Left forelimb (tissue), 1 donor: ENCODE measurements at places on chromosomes 11 and 22.

DNA sequence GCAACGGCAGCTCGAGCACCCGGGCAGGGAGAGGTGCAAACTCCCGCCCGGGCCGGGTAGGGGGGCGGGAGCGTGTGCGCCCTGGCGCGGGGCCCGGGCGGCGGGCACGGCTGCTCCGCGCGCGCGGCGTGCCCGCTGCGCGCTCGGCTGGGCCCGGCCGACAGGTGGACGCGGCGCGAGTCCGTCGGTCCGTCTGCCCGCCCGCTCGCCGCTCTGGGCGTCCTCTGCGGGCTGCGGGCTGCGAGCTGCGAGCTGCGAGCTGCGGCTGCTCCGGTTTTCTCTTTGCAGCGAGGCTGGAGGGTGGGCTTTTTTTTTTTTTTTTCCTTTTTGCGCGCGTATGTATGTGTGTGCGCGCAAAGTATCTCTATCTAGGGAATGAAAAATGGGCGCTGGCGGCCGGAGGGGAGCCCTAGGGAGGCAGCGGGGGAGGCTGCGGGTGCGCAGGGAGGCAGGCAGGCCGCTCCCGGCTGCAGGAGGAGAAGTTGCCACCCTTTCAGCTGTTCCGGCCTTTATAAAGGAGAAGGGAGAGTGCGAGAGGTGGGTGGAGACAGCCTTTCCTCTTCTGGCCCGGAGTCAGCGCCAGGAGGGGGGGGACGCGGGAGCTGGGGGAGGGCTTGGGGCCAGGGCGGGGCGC lies at the start of gene PDGFB:
PDGFB (minus strand) TSS at position 487 of the 634 bp plus-strand sequence. CDS start 1,019 bp downstream, outside the sequence.
- no peak for DNase-seq

DNA sequence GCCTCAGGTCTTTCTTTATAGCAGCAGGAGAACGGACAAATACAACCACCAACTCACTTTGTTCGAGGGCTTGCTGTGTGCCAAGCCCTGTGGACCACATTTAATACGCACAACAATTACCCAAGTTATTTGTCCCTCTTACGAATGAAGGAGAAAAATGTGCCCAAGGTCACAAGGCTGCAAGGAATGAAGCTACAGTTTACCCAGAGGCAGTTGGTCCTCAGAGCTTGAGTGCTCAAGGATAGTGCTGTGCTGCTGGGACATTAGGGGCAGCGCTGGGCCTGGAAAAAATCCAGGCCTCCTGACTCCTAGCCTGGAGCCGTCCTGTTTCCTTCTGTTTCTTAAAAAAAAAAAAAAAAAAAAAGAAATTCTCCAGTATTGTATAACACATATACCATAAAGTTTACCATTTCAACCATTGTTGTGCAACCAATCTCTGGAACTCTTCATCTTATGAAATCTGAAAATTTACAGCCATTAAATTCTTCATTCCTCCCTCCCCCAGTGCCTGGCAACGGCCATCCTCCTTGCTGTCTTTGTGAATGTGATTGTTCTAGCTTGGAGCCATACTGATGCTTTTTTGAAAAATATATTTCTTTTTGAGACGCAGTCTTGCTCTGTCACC lies 1.0 kb upstream of the C11orf86 start:
- DNase-seq: no peak

- no peak for DNase-seq
Observed at GRCh38 chr22:47695176-47695575, 932.7 kb downstream of the TBC1D22A start.

- DNase-seq: no peak
Observed at GRCh38 chr11:98512938-98513337, 507.8 kb upstream of the CNTN5 start.

DNA sequence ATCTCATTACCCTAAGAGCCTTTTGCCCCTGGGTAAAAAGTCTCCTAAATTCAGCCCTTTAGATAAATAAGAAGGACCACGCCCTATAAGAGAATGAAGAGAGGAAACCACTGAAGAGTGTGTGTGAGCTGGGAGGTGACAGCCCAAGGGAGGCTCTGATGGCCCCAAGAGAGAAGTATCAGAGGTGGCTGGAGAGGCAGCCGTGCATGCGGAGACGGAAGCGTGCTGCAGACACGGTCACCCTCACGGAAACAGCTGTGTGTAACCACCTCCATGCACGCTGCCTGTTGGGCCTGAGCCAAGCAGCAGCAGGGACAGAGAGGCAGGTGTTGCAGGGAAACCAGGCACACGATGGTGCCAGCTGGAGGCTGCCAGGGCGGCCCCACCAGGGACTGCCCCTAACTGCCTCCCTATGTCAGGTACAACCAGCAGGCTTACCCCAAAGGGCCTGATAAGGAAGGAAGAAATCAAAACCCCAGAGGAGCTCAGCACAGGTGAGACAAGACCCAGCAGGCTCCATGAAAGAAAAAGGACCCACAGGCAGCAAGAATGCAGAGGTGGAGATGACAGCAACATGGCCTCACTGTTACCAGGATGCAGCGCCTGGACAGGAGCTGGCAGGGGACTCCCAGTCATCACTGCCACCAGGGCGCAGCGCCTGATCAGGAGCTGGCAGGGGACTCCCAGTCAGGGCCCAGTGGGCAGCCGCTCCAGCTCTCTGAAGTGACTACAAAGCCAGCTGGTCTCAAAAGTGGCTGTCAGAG lies 7.8 kb downstream of the LARGE2 start:
- no peak for DNase-seq

DNA sequence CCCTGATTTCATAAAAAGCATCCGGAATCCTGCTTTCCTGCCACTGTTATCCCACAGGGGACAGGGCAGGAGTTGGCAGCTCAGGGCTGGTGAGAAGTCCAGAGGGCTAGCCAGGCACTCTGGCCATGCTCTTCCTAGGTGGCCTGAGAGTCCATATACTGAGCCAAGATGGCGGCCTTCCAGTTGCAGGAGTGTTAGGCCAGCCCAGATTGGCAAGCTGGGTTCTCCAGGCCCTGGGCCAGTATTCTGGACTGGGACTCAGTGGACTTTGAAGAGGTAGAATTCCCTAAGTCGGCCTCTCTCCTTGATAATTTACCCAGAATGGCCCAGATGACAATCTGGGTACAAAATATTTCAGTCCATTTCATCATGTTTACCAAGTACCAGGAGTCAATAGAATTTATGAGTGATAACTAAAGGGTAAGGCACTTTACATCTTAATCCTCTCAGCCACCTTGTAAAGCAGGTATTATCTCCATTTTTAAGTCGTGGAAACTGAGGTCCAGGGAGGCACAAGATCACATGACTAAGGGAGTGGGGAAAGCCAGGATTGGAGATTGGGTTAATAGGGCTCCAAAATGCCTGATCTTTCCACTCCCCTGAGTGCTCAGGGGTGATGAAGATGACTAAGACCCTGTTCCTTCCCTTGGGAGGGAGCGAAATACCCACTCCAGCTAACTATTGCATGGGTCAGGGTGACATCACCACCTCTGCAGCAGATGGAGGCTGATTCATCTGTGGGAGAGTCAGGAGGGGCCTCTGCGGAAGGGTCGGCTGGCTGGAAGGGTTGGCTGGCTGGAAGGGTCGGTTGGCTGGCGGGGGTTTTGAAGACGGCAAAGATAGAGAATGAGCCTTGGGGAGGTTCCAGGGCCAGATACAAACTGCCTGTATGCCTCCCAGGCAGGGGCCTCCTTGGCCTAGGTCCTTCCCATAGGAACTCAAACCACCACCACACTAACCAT lies 1.2 kb upstream of the MICALL1 start:
- DNase-seq: no peak

- no peak for DNase-seq
Observed at GRCh38 chr11:74462631-74463030, 4.7 kb downstream of the KCNE3 start.

DNA sequence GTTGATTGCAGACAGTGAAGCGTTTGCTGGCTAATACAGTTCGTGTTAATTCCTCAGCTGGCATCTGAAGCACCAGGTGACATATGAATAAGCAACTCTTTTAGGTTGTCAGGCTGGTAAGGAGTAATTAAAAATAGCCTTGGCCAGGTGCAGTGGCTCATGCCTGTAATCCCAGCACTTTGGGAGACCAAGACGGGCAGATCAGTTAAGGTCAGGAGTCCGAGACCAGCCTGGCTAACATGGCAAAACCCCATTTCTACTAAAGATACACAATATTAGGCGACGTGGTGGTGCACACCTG lies 74.9 kb downstream of the CECR2 start:
- DNase-seq: no peak

GRCh38 chr22:26554956-26555355 lies 35.0 kb downstream of the TPST2 start:
- no peak for DNase-seq

DNA sequence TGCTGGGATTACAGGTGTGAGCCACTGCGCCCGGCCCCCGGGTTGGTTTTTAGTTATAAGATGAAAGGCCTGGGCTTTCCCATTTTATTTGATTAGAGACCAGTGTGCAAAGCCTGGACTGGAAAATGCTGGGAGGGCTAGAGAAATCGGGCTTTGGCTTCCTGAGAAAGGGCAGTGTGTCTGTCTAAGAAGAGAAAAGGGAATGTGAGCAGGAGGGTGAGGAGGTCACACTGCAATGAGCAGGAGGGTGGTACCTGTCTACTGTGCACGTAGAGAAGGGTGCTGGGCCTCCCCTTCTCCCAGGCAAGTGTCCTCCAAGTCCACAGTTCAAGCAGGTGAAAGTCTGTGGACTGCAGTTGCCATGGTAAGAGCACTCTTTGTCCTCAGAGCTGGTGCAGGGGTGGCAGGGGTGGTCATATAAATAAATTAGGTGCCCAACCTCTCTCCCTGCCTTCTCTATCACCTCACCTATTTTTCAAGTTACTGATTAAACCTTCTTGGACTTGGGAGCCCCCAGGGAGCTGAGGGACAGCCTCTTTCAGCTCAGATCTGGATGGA lies 30.8 kb downstream of the SLC5A1 start:
- no peak for DNase-seq

DNA sequence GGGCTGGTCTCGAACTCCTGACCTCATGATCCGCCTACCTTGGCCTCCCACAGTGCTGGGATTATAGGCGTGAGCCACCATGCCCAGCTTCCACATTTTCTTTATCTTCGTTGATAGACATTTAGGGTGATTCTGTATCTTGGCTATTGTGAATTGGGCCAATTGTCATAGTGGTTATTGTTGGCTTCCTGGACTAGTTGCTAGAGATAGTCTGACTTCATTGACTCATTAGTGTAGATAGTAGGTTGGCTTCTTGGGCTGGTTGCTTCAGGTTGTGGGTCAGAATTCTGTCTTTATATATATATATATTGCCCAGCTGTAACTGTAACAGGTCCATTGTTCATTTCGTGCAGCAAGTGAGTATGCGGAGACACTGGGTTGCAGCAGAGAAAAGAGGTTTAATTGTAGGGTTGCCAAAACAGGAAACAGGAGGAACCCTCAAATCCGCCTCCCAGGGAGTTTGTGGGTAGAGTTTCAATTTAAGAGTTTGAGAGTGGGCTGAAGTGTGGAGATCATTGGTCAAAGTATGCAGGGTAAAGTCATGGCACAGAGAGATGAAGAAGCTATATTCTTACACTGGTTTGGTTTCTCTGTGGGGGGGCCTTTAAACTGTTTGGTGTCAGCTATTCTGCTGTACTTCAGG lies 22.0 kb downstream of the ATG13 start:
- DNase-seq: no peak

DNA sequence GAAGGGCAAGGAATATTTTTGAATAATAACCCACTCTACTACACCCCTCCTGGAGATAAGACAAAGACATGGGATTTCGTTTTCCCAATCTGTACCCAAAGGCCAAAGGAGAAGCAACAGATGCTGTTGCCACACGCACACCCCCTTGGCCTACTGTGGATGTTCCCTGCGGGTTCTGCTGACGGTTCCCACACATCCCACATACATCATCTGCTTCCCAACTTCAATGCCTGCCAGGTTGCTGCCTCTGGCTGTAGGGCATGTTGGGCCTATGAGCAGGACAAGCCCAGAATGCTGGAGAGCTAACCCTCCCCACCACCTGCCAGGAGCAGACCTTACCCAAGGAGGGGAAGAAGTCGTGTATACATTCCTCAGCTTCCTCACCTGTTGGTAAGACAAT lies 13.6 kb upstream of the RBFOX2 start:
- DNase-seq: no peak

- no peak for DNase-seq
Observed at GRCh38 chr11:126719740-126720139, 280.8 kb downstream of the KIRREL3 start.

- no peak for DNase-seq
Observed at GRCh38 chr11:98565311-98565710, 455.4 kb upstream of the CNTN5 start.

- peak; percentile 53 for DNase-seq
Observed at GRCh38 chr11:62140304-62141110, 16.7 kb downstream of the INCENP start.

GRCh38 chr11:60336767-60337391 lies 9.8 kb downstream of the MS4A6E start:
- no peak for DNase-seq

DNA sequence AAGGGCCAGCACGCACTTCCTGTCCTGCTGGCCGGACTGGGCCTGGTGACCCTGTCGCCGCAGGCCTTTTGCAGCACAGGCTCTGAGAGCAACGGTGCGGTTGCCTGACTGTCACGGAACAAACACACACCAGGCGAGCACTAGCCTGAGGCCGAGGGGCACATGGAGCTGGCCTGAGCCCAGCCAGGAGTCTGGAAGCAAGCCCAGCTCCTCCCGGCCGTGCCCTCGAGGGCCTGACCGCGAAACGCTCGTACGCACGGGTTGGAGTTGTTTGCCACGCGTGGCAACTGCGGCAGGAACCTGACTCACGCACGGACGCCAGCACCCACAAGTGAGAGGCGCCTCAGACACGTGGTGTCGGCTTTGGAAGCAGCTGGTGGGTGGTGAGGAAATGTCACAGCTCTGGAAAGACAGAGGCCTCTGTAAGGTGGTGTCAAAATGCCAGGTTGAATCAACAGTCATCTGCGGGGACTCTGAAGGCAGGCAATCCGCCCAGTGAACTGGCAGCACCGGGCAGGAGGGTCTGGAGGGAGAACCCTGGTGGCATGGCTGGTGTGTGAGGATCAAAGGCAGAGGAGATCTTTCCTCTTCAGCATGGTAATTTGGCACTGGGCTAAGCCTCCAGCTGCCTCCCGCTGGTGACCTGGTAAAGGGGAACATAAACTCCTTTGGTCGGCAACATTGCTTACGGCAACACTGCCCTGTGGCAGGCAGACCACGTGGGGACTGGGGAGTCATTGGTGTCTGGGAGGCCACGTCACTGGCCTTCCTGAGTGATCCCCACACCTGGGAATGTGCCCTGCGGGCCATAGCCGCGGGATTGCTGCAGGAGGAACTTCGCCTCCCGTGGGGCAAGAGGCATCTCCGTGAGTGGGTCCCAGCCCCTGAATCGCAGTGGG lies 15.3 kb upstream of the IL17REL start:
- DNase-seq: no peak

DNA sequence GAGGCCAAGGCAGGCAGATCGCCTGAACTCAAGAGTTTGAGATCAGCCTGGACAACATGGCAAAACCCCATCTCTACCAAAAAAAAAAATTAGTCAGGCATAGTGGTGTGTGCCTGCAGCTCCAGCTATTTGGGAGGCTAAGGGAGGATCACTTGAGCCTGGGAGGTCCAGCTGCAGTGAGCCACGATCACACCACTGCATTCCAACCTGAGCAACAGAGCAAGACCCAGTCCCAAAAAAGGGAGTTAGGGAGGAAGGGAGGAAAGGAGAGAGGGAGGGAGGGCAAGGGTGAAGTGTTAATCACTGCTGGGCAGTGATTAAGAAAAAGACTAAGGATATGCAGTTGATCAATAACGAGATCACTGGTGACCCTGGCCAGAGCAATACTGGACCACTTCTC lies 56.0 kb upstream of the APOA1 start:
- no peak for DNase-seq
